ENCODE measurements at places on chromosomes 6 and 20.

DNA sequence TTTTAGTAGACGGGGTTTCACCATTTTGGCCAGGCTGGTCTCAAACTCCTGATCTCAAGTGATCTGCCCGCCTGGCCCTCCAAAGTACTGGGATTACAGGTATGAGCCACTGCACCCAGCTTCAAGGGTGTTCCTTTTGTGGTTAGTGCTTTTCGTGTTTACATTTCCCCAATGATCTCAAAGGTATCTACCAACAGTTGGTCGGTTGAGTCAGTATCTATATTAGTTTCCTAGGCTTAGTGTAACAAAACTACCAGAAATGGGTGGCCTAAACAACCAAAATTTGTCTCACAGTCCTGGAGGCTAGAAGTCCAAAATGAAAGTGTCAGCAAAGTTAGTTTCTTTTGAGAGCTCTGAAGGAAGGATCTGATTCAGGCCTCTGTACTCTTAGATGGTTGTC lies 30.1 kb downstream of the CASP8AP2 start:
- no peak for DNase-seq

- no peak for DNase-seq
Measured at GRCh38 chr20:48384147-48384818, 443.5 kb downstream of the PREX1 start.

- DNase-seq: no peak
Measured at GRCh38 chr6:168358842-168359420, 39.4 kb upstream of the DACT2 start.

DNA sequence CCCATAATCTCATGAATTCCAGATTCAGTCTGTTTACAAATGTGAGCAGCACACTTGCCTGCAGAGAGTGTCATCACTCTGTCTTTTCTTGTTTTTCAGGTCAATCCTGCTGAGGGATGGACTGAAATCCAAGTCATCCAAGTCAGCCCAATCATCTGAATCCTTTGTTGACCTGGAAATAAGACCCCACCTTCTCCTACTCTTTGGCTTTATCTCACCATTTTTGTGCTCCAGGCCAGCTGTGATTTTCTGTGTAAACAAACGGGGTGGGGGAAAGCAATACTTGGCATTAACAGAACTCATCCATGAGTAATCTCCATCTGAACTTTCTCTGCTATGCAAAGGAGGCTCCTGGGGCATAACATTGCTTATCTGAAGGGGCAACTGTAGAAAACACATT lies 16.9 kb upstream of the GSTA4 start:
- no peak for DNase-seq

DNA sequence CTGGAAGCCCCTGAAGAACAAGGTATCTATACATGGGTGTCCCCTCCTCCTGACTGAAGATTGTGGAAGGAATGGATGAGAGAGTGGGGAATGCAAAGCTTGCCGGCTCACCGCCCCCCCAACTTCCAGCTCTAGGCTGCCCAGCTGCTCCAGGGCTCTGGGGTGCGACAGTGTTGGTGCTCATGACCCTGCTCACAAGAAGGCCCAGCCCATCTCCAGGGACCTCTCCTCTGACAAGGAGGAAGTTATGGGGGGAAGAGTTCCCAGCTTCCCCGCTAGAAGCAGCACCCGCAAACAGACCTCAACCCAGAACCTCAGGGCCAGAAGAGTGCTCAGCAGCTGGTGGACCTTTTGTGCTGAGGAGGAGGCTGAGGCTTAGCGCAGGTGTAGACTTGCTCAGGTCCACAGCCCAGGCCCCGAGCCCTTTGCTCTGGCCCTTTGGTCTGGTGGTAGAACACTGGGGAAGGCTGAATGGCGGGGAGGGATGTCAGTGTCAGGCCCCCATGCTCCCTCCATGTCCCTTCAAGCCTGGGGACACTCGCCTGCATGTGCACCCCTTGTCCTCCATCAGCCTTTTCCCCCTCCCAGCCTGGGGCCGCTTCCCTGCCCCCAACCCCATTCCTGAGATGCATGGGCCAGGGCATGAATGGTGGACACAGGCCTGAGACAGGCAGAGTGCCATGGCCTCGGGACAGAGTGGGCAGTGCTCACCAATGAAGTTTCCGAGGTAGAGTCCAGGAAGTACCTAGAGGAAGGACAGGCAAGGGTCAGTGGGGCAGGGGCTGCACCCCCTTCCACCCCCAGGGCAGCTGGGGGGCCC lies 1.3 kb downstream of the DUSP15 start:
- DNase-seq: no peak

DNA sequence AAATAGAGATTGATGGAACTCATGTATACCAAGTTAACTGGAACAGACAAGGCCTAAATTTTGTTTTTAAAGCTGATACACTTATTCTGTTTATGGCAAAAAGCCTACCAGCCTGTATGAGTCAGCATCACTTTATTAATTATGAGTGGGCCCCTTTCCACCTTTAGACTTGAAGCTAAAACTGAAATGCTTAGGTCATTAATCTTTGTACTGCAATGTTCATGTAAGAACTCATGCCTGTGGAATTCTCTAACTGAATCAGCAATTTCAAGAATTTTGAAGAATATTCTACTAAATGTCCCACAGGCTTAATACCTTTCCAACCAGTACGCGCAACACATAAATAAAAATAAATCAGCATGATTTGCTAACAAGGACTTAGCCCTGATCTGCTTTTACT lies 140.2 kb upstream of the PHACTR1 start:
- DNase-seq: peak; percentile 48

DNA sequence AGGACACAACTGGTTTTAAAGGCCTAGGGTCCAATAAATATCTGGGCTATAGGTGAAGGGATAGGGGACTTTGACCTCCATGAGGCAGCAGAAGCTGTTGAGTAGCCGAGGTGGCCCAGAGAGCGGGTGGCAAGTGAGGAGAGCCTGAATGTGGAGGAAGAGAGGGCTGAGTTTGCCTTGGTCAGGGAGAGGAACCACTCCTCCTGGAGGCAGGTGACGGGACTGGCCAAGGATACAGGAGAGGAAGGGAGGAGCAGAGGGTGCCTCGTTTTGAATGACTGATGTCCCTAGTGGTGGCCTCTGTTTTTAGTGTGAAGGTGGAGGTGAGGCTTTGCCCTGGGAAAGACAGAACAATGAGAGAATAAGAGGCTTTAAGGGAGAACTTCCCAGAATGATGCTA lies 19.1 kb upstream of the AAR2 start:
- no peak for DNase-seq

- no peak for DNase-seq
Measured at GRCh38 chr6:143276436-143276835, 174.1 kb downstream of the ADAT2 start.

DNA sequence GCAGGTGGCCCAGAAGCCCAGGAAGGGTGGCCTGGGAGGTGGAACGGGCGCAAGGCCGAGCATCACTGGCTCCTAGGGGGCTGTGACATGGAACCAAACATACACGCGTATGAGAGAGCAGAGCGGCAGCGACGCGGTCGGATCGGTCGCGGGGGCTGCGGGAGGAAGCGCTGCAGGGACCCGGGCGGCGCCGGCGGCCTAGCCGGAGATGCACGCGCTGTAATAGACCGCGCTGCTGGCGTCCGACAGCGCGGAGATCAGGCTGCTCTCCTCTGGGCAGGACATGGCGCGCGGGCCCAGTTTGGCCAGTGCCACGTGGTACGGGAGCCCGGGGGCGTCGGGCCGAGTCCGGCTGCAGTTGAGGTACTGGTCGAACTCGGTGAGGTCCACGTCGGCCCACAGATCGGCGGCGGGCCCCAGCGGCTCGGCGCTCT lies 1.5 kb downstream of the SOX18 start:
- no peak for DNase-seq

DNA sequence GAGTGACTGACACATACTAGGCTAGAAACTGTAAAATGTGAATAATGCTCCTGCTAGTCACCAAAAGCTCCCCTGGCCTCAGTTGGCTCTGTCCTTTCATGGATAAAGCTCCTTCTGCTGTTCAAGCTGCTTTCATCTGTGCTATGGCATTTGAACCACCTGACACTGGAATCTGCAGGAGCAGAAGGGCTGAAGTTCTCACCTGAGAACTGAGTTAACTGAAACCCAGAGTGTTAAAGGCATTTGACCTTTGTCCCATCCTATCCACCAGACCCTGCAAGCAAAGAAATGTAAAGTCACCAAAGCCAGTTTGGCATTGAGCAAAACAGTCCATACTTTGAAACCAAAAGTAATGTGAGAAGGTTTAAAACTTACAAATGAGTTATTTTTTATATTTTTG lies 77.7 kb downstream of the BMP2 start:
- no peak for DNase-seq

GRCh38 chr6:106688177-106688951 lies 59.0 kb downstream of the QRSL1 start:
- DNase-seq: no peak

GRCh38 chr6:2708456-2708855 lies 42.3 kb downstream of the MYLK4 start:
- DNase-seq: peak; percentile 67

DNA sequence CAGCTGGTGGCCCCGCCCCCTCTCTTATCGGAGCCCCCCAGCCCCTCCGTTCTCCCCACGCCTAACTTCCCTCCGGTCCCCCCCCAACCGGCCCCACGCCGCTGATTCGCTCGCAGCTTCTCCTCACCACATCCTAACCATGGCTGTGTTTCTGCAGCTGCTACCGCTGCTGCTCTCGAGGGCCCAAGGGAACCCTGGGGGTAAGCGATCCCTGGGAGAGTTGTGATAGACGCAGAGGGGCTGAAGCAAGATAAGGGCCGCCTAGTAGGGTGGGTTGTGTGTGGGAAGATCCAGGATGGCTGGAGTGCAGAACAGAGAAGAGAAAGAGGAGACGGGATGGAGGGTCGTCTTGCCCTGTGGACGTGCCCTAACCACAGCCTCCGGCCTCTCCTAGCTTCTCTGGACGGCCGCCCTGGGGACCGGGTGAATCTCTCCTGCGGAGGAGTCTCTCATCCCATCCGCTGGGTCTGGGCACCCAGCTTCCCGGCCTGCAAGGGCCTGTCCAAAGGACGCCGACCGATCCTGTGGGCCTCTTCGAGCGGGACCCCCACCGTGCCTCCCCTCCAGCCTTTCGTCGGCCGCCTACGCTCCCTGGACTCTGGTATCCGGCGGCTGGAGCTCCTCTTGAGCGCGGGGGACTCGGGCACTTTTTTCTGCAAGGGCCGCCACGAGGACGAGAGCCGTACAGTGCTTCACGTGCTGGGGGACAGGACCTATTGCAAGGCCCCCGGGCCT lies at the start of gene MPIG6B:
Gene MPIG6B (plus strand): TSS at position 129 of the 735 bp plus-strand sequence. CDS start 11 bp downstream, at position 140.
- DNase-seq: no peak

DNA sequence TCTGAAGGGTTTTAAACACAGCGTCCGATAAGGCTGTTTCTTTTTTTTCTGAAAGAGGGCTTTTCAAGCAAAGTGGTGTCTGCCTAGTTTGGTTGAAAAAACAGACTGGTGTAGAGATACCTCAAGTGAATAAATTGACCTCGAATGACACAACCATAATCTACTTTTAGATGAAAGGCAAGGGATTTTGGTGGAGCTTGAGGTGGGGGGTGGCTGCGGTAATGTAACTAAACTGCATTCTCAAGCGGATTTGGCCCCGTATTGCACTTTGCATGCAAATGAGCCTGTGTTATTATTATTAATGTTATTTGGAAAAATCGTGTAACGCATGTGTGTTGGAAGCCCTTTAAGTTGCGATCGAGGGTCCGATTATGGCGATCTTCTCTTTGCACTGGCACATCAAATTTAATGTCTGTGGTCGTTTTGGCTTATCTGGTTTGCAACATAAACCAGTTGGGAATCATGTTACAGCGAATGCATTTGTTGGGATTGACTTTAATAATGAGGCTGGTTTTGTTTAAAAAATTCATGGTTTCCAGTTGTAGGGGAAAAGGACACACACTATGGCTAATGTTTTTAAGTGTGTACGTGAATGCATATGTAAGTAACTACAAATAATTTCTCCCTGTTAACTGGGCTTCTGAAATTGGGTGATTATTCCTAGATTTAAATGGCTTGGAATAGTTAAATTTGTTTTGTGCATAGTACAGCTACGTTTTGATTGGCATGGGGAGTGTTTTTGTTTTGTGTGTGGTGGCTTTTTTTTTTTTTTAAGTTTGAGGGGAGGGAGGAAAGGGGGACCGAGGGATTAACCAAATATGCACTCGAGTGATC lies 1.0 kb downstream of the JARID2 start:
- peak; percentile 36 for DNase-seq

- peak; percentile 75 for DNase-seq
Measured at GRCh38 chr20:62370115-62370806, 3.1 kb upstream of the LAMA5 start.
